Body of pancreas (tissue), 4 donors: ENCODE measurements at places on chromosomes 1 and 21.

DNA sequence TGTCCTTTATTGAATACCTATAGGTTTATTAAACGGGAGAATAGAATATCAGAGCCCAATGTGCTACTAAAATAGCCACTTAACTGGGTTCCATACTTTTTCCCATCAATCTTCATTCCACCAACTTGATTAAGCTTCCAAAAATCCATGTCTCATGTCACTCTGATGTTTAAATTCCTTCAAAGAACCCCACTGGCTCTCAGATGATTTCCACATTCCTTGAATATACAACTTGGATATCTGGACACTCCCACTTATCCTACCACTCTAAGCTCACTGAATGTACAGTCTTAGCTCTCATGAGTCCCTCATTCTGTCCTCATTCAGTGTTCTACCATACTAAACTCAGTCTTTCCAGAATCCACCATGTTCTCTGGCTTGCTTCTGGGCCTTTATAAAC, 21.1 kb downstream of the COL11A1 start:
- DNase-seq, result no peak

DNA sequence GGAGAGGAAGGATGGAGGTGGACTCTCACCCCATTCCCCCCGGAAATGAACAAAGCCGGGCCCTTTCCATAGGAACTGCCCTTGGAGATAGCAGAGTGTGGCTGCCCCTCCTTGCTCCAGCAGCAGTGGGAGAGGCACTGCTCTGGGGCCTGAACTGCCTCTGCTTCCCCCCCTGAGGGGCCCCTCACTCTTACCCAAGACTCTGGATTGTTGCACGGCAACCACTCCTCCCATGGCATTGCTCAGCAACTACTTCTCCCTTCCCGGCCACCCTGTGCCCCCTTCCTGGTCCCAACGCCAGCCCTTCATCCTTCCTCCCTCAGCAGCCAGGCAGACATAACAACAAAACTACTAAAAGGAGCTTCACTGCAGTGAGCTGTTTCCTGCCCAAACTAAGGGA, 3.0 kb upstream of the ACKR1 start:
- DNase-seq, result no peak

GRCh38 chr1:93707956-93708355, 26.3 kb upstream of the BCAR3 start:
- no peak for DNase-seq

DNA sequence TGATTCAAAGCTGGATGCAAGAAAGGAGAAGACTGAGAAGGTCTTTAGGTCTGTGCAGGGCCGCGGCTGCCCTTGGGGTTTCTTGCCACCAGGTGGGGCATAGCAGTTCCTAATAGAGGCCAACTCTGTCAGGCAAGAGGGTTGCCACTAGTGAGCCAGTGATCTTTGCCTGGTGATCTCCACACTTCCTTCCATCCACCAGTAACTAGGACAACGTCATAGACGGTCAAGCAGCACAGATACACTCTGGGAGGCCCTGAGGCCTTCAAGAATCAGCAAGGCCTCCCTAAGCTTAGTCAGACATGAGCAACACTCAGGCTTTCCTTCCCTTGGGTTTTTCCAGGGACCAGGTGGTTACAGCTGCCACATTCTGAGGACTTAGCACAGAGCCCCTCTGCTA, 32.9 kb upstream of the ATP2B4 start:
- peak; percentile 53 for DNase-seq

GRCh38 chr1:63675420-63675931, 82.3 kb downstream of the PGM1 start:
- DNase-seq, result peak; percentile 47

- no peak for DNase-seq
Observed at GRCh38 chr21:19986396-19986795, 1011.8 kb upstream of the NCAM2 start.

DNA sequence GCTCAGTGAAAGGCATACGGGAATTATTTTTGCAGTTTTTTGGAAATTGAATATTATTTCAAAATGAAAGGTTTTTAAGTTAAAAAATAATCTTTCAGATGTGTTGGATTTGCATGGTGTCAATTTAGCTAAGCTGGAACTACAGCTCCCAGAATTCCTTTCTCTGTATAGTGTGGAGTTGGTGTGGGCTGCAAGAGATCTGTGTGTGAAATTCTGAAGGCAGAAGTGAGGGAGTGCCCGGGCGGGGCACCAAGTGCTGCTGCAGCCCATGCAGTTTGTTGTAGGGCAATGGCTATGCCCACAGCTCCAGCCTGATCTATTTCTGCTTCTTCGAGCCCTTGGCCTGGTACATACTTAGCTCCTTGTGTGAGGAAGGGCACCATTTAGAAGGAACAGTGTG, 60.5 kb upstream of the CSF1 start:
- no peak for DNase-seq

- no peak for DNase-seq
Observed at GRCh38 chr1:167584581-167584980, 31.0 kb upstream of the CREG1 start.

DNA sequence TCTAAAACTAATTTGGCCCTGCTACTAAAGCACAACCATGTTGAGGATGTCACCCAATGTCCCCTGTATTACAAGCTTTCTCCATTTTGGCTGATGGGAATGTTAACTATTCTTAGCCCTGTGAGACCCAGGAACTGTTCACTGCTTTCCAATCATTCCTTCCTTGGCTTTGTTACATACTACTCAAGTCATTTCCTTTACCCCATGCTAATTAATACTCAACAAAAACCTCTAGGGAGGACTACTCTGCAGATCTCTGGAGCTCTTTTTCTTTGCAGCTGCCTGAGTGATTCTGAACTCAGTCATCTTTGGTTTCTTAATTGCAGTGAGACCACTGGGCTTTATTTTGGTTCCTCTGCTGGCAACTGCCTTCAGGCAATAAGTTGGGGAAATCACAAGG, 23.3 kb upstream of the RPE65 start:
- DNase-seq, result no peak

DNA sequence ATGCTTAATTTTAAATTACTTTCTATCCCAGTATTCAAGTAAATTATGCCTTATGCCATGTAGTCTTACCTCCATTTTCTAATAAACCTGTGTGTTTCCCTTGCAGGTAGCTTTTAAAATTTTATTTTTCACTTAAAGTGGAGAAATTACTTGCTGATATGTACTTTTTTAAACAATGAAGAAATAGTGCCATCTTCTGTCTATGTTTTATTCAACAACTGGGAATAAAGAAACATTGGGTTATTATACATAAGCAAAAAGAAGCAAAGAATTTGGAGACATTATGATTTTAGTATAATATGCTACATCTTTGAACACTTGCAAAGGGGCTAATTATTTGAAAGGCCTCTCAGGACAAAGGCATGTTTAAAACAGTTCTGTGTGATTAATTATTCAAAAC, 1912.9 kb downstream of the MRPL39 start:
- no peak for DNase-seq

DNA sequence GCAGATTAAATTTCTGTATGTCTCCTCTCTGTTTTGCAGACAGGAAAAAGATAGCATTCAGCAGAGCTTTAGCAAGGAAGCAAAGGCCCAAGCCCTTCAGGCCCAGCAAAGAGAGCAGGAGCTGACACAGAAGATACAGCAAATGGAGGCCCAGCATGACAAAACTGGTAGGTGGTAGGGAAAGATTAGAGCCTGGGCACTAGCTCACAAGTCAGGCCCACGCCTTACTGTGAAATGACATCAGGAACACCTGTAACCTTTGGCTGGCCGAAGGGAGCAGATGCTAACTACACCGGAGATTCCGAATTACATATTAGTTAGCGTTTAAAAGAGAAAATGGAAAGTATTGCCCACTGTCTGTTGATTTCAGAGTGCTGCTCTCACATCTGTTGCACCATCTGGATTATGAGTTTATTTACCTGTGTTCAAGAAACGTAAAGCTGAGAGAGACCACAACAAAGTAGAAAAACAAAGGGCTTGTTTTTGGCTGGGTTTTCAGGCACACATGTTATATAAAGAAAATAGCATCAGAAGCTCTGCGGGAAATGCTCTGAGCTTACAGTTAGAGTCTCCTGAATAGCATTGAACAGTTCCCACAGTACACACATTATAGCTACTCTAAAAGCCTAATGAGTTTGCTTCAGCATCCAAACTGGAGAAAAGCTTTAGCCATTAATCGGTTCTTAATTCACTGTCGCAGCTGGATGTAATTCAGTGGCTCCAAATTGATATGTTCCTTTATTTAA, 160.0 kb downstream of the SDCCAG8 start:
- DNase-seq, result no peak

GRCh38 chr1:145740269-145740668, 21.0 kb downstream of the CD160 start:
- DNase-seq, result no peak

DNA sequence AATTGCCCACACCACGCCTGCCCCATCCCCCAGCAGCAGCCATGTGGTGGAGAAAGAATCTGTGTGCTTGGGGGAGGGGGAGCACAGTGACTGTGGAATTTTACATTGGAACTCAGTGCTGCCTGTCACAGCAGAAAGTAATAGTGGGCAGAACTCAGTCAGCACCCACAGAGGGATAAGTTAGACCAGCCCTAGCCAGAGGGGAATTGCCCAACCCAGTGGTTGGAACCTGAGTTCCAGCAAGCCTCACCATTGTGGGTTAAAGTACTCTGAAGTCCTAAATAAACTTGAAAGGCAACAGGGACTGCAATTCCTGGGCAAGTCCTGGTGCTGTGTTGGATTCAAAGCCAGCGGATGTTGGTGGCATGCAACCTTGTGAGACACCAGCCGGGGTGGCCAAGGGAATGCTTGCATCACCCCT, 88.8 kb downstream of the MRPL39 start:
- no peak for DNase-seq
